ENCODE measurements at places on chromosomes 3 and 15. TPM values are rescaled to one million over a fixed set of nuclear protein-coding genes. Genes with fewer than 3 reads are reported as not detected.

Gene CPB1
- total RNA-seq = 1.6 TPM

Gene BLM
- 0.61 TPM for total RNA-seq

Gene MYD88
- 19.6 TPM for total RNA-seq

Gene NSMCE3
- 12.2 TPM for total RNA-seq

Gene IGSF10
- total RNA-seq = 58.1 TPM

Gene FOXB1
- total RNA-seq = not detected

Gene IGF2BP2
- 81.0 TPM for total RNA-seq

Gene PRR20G
- not detected for total RNA-seq

Gene GOLGA6L10
- 0.36 TPM for total RNA-seq

Gene LMAN1L
- not detected for total RNA-seq
